Muscle of leg (tissue), 16 donors: ENCODE measurements at places on chromosomes 3 and 15.

- DNase-seq, result no peak
Measured at GRCh38 chr15:28936481-28936881, 50.7 kb downstream of the APBA2 start.

DNA sequence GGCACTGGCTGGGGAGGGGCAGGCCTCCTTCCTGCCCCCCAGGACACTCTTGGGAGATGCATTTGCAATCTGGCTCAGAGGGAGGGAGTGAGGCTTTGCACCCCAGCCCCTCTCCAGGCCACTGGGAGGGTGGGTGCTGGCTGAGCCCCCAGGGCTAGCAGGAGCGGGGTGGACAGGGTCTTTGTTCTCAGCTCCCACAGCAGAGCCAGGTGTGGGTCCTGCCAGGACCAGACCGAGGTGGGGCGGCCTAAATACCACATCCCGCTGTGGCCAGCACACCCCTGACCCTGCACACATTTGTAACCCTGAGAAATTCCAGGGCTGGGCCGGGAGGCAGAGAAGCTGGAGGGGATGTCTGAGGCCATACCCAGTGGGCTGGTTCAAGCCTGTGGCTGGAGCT, 41.0 kb downstream of the STARD5 start:
- DNase-seq, result no peak

DNA sequence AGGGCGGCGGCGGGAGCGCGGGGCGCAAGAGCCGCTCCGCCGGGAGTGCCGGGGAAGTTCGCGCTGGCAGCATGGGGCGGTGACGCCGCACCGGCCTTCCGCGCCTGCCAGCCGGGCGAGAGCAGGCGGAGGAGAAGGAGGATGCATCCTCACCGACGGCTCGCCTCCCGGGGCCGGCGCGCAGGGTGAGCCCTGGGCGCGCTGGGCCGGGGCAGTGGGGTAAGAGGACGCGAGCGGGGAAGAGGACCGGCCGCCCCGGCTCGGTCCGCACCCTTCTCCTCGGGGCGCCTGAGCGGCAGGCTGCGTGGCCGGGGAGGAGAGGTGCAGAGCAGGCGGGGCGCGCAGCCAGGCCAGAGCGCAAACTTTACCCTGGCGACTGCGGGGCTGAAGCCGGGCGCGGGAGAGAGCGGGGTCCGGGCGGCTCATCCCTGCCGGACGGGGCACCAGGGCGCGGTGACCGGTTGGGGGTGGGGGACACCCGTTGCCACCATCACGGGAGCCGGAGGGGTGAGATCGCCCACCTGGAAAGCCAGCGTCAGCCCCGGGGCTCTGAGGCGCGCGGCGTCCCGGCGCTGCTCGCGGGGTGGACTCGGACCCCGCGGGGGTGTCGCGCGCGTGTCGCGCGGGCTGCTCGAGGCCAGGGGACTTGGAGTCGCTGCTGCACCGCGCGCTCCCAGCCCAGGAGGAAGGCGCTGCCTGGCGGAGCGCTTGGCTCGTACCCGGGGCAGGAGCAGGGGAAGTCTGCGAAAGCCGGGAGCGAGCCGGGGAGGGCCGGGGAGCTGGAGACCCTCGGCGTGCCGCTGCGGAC, 542 bp downstream of the GABRA5 start:
- DNase-seq, result no peak

DNA sequence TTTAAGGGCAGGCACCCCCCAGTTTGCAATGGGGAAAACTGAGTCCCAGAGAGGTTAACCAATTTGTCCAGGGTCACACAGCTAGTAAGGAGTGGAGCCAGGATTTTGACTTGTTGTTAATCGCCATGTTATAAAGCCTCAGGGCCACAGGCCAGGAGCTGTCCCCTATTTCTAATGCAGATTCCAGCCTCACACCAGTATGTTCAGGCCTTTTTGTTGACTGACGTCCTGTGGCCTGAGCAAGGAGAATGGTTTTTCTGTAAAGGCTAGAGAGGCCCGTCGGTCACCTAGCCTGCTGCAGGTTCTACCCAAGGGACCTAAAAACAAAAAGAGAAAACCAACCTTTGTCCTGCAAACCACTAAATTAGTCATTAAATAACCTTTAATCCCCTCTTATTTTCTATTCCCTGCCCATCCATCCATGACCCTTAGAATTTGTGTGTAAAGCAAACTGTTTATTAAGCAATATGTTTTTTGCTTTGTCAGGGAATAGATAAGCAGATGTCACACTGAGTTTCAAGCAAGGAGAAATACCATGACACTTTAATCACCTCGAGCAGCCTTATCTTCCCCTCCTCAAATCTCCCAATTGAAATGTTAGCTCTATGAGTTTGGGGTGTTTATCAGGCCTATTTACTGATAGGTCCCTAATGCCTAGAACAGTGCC, 14.1 kb downstream of the ACOX2 start:
- DNase-seq, result no peak

- no peak for DNase-seq
Measured at GRCh38 chr15:77305953-77306352, 114.0 kb downstream of the PEAK1 start.

GRCh38 chr15:48559285-48559684, 86.2 kb downstream of the FBN1 start:
- peak; percentile 93 for DNase-seq

DNA sequence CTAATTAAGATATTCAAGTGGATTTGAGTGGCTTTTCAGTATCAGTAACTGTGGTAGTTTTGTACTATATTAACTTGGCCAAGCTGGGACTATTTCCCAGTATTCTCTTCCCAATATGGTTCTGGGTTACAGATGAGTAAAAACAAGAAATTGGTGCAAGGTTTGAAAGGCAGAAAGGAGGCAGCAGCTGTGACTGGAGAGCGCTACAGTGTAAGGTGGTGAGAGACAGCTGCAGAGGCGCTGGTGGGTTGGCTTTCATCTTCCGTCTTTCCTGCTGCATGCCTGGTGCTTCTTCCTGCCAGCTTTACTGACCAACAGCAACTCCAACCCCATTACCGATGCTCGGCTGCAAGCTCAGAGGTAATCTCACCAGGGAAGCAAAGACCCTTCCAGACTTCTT, 9.8 kb downstream of the DPH3 start:
- no peak for DNase-seq

GRCh38 chr3:46857485-46858341, 5.5 kb downstream of the MYL3 start:
- no peak for DNase-seq

GRCh38 chr3:72213296-72214065, 428.5 kb upstream of the PROK2 start:
- peak; percentile 26 for DNase-seq

- DNase-seq, result peak; percentile 91
Measured at GRCh38 chr3:146326875-146327543, 76.1 kb upstream of the PLSCR4 start.
